ENCODE measurements at places on chromosomes 12 and 14.
A peak's percentile ranks its signal among the peaks of the same experiment; 100 is the strongest.

DNA sequence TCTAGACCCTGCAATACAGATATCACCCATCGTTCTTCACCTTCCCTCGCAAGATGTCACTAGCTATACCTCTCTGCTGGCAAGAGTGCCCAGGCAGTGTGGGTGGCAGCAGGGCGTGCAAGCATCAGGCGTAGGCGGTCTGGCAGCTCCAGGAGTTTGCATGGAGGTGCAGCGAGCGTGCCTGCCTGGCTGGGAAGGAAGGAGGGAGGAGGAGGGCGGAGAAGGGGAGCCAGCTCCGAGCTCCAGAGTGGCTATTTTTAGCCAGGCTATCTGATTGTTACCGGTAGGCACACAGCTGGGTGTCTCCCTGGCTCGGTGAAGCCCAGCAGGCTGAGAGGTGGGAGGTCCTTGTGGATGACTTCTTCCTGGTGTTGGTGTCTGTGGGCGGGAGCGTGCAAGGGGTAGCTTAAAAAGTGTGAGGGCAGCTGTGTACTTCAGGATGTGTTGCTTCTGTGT is 6.2 kb downstream of the FOXJ2 start:
- DNase-seq, result peak; percentile 75

- DNase-seq, result no peak
These were observed 30.4 kb downstream of the MEG3 start for GRCh38 chr14:100856056-100856950.

DNA sequence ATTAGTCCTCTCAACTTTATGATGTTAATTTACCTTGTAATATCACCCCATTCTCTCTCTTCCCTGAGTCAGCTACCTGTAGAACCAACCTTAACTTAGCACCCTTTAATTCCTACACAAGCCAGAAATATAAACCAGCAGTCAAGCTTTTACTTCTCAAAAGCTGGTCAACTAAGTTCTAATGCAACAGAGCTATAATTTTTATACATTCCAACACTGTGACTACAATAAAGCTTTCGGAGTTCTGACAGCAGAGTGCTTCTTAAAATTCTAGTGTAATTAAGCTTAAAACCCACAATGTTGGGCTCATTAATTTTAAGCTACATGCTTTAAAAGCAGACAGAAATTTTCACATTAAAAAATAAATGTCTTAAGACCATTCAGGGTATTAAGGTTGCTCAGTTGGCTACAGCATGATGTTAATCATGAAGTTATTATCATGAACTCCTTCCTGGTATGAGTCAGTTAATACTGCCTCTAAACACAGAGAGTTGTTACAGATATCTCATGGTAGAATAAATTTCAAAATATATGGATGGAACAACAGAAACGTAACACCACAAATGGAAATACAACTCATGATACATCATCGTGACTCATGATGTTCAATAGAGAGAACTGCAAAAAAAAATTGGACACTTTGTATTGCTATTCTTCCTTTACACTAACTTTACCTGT is 126.7 kb downstream of the EPS8 start:
- DNase-seq, result peak; percentile 64

DNA sequence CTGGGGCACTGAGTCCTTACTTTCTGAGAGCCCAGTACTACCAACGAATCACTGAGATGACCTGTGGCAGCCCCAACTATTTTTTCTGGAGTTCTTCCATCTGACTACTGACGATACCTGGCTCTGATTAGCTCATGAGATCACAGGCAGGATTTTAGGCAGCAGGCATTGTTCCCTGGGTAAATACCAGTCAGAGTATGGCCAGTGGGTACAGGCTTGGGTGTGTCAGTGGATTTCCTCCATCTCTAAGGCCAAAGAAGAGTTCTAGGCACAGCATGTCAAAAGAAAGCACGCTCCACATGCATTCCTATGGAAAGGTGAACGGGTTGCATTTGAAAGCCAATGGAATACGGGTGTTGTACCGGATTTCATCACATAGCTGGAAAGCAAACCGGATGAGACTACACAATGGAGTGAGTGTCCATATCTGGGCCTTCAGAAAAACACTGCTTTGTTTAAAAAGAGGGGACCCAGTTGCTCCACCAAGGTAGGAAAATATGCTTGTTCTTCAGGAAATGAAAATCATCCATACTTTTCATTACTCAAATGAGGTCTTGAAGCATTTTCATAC is 55.0 kb downstream of the PAX9 start:
- DNase-seq, result no peak

DNA sequence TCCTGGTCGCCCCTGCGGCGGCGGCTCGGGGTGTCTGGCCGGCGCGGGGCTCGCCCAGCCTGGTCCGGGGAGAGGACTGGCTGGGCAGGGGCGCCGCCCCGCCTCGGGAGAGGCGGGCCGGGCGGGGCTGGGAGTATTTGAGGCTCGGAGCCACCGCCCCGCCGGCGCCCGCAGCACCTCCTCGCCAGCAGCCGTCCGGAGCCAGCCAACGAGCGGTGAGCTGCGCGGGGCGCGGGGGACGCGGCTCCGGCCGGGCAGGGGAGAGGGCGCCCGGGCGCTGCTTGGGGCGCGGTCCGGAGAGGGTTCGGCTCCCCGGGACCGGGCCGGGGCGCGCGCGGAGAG is at the start of gene LGALS3:
Gene LGALS3, plus strand, starts transcription at position 167 of the 342 bp plus-strand sequence. CDS start 8,122 bp downstream, outside the sequence.
- DNase-seq, result no peak

- peak; percentile 17 for DNase-seq
These were observed 150.2 kb upstream of the BMP4 start for GRCh38 chr14:54106661-54107377.

DNA sequence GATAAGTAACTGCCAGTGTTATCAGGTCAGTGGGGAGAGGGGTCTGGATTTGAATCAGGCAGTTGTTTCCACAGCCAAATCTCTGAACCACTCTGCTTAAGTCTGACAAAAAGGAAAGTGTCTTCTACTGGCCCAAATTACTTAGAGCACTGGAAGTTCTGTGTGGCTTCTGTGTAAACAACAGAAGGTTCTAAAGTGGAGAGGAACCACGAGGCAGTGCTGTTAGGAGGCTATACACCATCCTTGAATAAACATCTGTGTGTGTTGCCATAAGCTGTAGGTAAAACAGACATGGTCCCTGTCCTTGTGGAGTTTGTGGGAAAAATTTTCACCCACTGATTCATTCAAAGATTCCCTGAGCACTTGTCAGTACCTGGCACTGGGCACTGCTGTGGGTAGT is 50.0 kb downstream of the GALNT4 start:
- DNase-seq, result no peak

DNA sequence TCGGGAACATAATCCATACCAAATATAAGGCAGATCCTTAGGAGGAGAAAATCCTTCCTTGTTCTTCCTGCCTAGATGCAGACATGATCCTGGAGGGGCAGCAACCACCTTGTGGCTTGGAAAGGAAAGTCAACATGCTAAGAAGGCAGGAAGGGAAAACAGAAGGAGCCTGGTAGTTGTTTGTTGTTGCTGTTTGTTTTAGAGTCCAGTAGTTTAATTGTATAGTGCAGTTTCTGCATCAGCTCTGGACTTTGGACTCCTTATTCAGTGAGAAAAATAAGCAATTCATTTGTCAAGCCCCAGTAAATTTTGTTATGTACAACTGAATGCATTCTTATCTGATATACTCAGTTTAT is 45.7 kb upstream of the APPL2 start:
- no peak for DNase-seq

DNA sequence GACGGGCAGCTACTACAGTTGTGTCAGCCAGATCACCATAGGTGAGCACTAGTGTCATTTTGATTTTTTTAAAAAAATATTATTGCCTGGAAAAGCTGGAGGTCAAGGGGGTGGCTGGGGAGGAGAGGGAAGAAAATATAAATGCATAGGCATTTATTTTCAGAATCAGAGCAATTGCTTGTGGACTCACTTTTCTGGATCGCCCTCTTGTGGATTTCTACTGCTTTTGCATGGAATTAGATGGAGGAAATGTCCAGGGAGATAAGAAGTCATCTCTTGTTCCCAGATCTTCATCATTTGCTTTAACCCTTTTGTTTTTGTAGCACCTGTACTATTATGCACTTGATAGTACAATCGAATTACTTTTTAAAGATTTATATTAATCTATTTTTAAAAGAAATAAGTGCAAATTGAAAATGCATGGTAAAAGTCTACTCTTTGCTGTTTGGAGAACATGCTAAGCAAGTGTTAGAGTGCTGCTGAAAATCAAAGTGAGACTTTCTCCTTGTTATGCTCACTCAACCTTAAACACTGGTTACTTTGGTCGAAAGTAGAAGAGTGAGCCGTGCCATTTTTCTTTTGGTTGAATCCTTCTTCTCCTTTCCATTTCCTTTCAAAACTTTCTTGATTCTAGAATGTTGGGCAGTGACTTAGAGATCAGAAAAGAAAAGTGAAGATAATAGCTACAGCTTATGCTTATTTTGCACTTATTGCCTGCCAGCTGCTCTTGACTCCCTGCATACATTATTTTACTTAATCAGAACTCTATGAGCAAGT is 60.6 kb upstream of the ANO4 start:
- peak; percentile 59 for DNase-seq

- no peak for DNase-seq
These were observed 95.0 kb downstream of the INSM2 start for GRCh38 chr14:35628989-35629388.

- no peak for DNase-seq
These were observed 78.4 kb upstream of the FUT8 start for GRCh38 chr14:65333943-65334687.

GRCh38 chr12:2287151-2287550 is 234.4 kb downstream of the CACNA1C start:
- no peak for DNase-seq

DNA sequence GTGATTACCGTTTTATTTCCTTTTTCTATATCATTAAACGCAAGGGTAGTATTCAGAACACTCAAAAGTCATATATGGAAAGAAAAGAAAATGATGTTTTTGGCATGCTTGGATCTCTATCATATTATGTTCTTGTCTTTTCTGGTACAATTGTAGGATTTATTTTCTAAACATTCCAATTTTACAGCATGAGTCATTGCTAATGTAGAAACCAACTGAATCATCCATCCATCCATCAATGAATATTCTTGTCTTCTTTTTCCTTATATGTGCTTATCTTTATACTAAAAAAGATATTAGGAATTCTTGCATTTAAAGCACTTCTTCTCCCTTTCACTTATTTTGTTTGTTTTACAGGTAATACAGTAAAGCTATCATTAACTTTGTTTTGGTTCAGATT is 20.4 kb upstream of the AMIGO2 start:
- DNase-seq, result no peak

GRCh38 chr14:86714153-86714552 is 1184.2 kb downstream of the FLRT2 start:
- DNase-seq, result no peak

- DNase-seq, result no peak
These were observed 17.4 kb downstream of the TMED10 start for GRCh38 chr14:75158843-75159614.

DNA sequence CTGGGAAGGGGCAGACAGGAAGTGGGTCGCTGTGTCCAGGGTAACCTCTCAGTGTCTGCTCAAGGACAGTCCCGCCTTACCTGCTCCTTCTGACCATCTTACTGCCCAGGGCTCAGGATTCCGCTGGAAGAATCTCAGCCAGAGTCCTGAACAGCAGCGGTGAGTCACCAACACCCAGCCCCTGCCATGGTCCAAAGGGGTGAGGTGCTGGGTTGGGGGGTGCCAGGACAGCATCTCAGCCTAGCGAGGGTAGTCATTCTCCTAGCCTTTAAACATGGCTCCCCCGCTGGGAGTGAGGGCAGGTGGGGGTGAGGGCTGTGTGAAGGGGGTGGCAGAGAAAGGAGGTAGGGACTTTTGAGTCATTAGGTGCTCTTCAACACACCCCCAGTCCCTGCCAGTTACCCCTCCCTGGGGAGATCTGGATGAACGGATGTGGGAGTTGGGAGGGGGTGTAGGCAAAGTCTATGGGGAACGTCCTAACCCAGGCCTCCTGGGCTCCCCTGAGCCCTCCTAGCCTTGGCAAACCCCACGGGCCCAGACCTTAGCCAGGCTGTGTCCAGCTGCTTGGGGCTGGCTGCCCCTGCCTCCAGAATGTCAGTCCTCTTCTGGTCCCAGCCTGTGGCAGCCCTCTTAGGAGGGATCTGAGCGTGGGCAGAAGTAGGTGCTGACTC is 2.5 kb downstream of the TAMALIN start:
- no peak for DNase-seq

GRCh38 chr12:23546756-23547155 is 402.7 kb downstream of the SOX5 start:
- no peak for DNase-seq

GRCh38 chr12:103785243-103786031 is 55.6 kb downstream of the NT5DC3 start:
- DNase-seq, result no peak

- DNase-seq, result no peak
These were observed 51.0 kb downstream of the ST8SIA1 start for GRCh38 chr12:22283508-22283907.

GRCh38 chr14:97315790-97316189 is 518.6 kb downstream of the VRK1 start:
- no peak for DNase-seq

- DNase-seq, result no peak
These were observed 36.6 kb downstream of the SFSWAP start for GRCh38 chr12:131747276-131748177.

GRCh38 chr12:1855241-1855640 is 34.9 kb downstream of the LRTM2 start:
- no peak for DNase-seq

DNA sequence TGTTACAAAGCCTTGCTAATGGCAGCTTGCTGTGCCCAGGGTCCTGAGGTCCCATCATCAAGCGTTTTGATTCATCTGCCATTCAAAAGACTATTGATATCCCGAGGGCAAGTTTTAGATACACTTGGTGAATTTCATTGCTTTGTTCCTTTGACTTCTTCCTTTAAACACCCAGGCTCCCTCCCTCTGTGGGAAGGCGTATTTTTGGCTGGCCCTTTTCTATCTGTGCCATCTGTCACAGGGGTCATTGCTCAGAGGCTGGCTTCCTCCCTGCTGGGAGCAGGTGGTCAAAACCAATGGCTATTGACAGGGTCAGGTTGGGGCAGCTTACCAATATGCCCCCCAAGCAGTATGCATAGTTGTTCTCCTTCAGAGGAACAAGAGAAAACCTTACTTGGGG is 40.0 kb downstream of the SCN8A start:
- no peak for DNase-seq

DNA sequence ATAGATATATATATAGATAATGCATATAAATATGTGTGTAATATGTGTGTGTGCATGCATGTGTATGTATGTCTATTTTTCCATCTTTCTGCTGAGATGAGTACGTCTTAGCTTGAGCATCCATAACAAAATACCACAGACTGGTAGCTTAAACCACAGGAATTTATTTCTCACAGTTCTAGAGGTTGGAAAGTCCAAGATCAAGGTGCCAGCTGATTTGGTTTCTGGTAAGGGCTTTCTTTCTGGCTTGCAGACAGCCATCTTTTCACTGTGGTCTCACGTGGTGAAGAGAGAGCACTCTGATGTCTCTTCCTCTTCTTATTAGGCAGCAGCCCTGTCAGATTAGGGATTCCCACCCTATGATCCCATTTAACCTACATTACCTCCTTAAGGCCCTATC is 47.3 kb downstream of the ACSM4 start:
- no peak for DNase-seq

GRCh38 chr12:30754383-30754749 is 385 bp downstream of the CAPRIN2 start:
- DNase-seq, result no peak

- no peak for DNase-seq
These were observed 63.2 kb downstream of the KDM5A start for GRCh38 chr12:325906-326305.

All from A673 (cell line).